ENCODE measurements at places on chromosomes 3 and 15.

- no peak for DNase-seq
Observed at GRCh38 chr15:63369781-63370180, 11.9 kb downstream of the CA12 start.

GRCh38 chr3:42503251-42503924, 945 bp downstream of the VIPR1 start:
- DNase-seq = no peak

DNA sequence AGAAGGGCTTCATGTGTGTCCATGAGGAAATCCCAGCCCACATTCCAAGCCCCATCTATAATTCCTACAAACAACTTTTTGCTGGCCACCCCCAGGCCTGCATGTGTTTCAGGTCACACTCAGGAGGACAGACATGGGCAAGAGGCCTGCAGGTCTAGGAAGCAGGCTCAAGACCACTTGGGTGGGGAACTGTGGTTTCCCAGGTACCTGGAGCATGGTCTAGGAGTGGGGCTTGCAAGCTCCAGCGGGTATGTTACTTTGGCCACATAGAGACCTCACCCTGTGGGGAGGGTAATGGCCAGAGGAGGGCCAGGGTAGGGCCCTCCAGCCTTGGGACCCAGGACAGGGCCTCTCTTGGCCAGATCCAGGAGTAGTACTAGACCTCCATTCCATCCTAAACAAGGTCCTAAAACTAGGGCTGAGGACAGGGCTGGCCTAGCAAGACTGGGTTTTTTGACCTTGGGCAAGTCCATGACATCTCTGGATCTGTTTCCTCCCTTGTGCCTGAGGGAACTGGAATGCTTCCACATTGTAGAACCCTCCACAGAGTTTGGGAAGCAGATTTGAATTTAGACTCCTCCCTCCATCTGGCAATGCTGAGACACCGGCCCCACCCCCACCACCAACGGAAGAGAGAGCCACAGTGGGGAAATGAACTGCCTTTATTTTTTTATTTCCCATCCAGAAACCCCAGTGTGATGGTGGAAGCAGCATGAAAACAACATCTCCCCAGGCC, 22.3 kb downstream of the EAF1 start:
- no peak for DNase-seq

- no peak for DNase-seq
Observed at GRCh38 chr15:80423215-80423614, 19.0 kb downstream of the ARNT2 start.

DNA sequence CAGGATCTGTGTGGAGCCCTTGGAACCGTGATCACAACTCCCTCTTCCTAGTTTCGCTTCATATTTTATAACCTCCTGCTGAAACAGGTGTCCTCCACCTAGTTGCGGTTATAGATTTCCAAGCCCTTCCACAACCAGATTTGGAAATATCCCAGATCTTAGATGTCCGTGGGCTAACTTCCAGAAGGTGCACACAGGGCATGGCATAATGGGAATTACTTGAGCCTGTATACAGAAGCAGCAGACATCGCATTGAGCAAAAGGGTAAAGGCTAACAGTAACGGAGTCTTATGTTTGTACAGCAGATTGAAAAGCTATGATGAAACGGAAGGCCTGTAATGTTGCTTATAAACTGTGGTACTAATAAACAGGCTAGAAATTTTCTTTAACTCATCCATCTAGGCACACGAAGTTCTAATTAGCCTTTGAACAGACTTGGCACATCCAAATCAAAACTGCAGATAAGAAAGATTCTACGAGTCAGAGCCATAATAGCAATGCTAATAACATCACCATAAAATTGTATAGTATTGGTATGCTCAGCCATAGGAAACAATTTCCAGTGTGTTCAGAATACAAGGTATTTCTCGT, 1.2 kb upstream of the USF3 start:
- DNase-seq = no peak

DNA sequence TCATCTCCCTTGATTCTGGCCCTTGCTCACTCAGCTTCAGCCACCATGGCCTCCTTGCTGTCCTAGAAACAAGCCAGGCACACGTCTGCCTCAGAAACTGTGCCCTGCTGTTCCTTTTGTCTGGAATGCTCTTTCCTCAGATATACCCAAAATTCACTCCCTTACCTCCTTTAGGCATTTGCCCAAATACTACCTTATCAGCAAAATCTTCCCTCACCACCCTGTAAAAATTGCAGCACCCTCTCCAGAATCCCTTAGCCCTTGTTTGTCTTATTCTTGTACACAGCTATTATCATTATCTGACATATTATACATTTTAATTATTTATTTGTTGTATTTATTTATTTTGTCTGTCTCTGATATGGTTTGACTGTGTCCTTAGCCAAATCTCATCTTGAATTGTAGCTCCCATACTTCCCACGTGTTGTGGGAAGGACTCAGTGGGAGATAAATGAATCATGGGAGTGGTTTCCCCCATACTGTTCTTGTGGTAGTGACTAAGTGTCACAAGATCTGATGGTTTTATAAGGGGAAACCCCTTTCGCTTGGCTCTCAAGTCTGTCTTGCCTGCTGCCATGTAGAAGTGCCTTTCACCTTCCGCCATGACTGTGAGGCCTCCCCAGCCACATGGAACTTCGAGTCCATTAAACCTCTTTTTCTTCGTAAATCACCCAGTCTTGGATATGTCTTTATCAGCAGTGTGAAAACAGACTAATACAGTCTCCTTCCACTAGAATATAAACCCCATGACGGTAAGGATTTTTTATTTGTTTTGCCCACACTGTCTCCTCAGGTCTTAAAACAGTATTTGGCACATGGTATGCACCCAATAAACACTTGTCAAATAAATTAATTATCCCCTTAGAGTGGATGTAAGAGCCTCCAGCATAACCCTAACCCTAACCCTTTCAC, 60.0 kb upstream of the STT3B start:
- DNase-seq = no peak

DNA sequence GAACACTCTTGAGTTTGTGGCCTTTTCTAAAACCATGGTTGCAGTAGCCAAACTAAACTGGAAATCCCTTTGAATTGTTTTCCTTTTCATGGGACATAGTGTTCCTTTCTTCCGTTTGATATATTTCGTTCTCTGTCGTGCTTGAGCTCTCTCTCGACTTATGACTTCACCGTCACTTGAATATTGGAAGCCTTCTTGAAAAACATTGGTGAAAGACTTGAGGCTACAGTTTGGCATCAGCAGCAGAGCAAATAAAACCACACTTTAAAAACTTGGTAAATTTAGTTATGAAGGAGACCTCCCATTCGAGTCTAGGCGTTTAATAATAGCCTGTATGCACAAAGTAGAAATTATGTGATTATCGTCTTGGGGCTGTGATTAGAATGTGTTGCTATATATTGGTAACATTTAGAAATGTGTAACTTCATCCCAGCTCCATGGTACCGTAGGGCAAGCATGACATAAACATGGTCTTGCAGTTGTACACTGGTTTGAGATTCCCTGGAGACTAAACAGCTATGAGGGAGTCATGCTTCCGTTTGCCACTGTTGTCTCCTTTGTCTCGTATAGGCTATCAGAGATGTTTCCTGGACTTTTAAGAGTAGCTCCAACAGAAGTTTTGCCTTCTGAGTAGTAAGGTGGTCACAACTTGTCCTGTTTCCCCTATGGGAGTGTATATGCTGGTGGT, 122.3 kb downstream of the PTPRG start:
- no peak for DNase-seq

- DNase-seq = no peak
Observed at GRCh38 chr3:197749315-197749600, 425 bp upstream of the FYTTD1 start.

DNA sequence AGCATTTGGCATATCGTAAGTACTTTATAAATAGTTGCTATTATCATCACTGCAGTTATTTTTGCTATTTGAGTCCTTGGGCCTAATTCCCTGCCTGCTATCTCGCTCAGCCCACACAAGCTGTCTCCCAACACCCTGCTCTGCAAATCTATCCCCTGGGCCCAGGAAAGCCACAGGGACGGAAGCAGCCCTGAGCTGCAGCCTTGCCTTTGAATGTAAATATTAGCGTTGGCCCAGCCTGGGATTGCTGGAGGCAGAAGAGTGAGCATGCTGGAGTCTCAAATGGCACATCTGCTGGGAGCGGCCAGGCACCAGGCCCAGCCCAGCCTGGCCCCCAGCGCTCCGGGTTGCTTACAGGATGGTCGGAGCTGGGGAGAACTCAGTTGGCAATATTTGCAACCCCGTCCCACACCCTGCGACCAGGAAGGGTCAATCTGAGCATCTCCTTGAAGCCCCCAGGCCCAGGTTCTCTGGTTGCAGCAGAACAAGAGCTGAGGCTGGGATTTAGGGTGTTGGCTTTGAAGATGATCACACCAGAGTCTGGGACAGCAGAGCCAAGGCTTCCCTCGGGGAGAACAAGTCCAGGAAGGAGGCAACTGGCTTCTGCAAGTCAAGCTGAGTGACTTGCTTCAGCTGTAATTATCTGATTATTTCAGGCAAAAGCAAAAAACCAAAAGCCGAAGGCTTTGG, 529.6 kb downstream of the SHQ1 start:
- DNase-seq = no peak

DNA sequence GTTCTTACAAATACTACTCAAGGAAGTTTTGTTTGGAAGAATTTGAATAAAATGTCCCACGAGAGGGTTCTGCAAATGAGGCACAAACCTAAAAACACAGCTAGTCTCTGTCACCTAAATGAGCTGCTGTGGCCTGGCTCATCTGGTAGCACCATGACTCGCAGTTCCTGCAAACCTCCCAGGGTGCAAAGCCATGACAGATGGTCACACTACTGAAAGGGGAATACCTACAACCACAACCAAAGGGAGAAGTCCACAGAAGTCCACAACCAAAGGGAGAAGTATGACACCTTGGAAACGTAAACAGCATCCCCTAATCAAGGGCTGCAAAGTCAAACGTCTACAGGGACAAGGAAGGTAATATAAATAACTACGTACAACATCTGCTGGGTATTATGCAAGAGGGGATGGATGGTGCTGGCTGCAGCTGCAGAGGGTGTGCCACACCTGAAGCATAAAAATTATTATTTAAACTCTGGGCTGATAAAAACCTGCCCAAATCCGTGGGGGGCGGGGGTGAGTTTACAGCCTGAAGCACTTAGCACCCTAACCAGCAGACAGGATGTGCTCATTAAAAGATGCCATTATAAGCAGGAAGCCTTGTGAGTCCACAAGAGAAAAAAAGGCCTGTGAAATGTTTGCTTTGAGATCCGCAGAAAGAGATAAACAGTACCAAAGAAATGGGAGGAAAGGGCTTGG, 184.0 kb downstream of the MAGI1 start:
- no peak for DNase-seq

GRCh38 chr15:25695875-25696760, 167.0 kb downstream of the ATP10A start:
- DNase-seq = no peak

DNA sequence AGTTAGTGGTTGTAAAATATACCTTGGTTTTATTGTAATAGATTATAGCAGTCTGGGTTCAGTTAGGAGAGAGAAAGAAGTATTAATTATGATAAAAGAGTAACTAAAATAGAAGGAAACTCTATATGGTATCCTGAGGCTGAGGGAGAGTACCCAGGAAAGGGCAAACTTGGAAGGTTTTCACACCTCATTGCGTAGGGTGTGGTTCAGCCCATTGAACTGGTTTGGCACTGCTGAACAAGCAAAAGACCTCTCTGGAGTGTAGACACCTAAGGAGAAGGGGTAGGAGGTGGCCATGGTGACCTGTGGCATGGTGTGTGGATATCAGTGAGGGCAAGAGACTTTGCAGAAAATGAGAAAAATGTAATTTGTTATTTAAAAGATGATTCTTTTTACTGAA, 63.5 kb downstream of the STT3B start:
- no peak for DNase-seq

DNA sequence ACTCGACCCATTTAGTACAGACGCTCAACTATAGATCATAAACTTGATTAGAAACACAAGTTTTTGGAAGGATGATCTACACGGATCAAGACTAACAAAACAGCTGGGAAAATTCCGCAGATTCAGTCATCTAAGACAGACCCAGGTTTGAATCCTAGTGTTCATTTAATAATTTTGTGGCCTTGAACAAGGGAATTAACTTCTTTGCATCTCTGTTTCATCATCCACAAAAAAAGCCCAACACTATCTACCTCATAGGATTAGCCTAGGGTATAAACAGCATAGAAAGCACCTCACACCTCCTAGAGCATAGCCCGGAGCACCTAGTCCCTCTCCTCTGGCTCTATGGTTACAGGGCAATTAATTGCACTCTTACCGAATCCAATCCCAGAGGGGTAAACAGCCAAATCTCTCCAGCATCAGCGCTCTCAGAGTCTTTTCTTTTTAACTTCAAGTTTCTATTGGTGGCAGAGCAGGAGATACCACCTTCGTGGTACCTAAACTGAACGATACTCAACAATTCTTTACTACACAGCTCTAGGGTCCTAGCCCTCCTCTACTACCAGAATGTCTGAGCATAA, 3.5 kb downstream of the TBL1XR1 start:
- no peak for DNase-seq

GRCh38 chr15:31554261-31554660, 227.6 kb downstream of the KLF13 start:
- DNase-seq = peak; percentile 11

DNA sequence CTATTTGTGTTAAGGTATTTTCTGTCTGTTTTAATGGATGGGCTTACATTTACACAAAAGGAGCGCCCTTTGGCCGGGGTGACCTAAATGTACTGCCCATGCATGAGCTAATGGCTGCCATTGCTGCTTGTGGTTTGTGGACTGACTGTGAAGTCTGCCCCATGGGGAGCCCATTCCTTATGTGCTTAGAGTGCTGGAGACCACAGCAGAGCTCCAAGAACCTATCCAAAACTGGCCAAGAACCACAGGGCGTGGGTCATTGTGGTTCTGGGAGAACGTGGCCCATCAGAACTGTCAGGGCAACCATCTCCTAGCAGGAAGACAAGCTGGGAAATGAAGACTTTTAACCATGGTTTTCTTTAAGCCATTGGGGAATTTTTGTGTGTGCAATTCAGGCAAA, 105.3 kb downstream of the CHDH start:
- DNase-seq = no peak

GRCh38 chr3:16392065-16392464, 121.4 kb downstream of the RFTN1 start:
- DNase-seq = no peak

GRCh38 chr3:191139736-191140135, 59.3 kb upstream of the OSTN start:
- DNase-seq = no peak

DNA sequence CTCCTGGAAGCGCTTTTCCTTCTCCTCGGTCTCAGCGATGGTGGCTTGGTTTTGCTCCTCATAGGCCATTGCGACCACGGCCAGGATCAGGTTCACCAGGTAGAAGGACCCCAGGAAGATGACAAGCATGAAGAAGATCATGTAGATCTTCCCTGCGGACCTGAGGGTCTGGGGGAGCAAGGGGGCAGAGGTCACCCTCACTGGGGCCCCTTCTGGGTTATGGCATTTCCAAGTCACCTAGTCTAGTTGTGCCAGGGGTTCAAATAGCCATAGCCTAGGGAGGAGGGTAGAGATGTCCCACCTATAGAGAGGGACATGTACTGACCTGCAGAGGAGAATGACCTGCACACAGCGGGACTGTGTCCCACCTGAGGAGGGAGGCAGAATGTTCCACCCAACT, 43.5 kb downstream of the SCN5A start:
- DNase-seq = no peak
